Astrocyte (in vitro differentiated cells and primary cell): ENCODE measurements at places on chromosomes 2 and 18.

- DNase-seq: no peak
Measured at GRCh38 chr2:236629961-236630872, 60.6 kb downstream of the ACKR3 start.

DNA sequence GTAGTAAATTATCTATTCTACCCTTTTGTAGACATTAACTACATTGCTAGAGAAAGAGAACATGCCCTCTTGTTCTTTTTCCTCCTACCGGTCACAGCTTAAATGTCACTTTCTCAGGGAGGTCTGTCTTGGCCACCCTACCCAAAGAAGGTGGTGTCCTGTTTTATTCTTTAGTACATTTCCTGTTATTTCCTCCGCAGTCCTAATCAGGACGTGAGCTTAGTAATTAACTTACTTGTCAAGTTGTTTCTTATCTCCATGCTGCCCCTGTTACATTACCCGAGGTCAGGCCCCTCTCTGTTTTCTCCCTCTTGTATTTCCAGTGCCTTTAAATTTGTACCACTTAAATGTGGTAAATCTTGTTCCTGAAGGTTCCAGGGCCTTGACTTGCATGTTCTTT, 73.7 kb upstream of the RMDN2 start:
- no peak for DNase-seq

GRCh38 chr2:170818752-170819470, 2.2 kb downstream of the GAD1 start:
- no peak for DNase-seq

- peak; percentile 83 for DNase-seq
Measured at GRCh38 chr2:28250006-28250405, 142.7 kb upstream of the FOSL2 start.

- peak; percentile 80 for DNase-seq
Measured at GRCh38 chr2:228600265-228600664, 418.8 kb upstream of the SPHKAP start.

GRCh38 chr2:82511894-82512293, 1947.2 kb downstream of the SUCLG1 start:
- DNase-seq: no peak

DNA sequence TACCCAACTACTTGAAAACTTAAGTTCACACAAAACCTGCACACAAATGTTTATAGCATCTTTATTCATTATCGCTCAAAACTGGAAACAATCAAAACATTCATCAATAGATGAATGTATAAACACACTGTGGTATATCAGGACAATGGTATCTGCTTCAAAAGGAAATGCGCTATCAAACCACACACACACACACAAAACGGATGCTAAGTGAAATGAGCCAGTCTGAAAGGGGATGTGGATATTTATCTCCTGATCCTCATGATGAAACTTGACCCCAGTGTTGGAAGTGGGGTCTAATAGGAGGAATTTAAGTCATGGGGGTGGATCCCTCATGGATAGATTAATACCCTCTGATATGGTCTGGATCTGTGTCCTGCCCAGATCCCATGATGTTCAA, 22.0 kb downstream of the PDCL3 start:
- DNase-seq: no peak

DNA sequence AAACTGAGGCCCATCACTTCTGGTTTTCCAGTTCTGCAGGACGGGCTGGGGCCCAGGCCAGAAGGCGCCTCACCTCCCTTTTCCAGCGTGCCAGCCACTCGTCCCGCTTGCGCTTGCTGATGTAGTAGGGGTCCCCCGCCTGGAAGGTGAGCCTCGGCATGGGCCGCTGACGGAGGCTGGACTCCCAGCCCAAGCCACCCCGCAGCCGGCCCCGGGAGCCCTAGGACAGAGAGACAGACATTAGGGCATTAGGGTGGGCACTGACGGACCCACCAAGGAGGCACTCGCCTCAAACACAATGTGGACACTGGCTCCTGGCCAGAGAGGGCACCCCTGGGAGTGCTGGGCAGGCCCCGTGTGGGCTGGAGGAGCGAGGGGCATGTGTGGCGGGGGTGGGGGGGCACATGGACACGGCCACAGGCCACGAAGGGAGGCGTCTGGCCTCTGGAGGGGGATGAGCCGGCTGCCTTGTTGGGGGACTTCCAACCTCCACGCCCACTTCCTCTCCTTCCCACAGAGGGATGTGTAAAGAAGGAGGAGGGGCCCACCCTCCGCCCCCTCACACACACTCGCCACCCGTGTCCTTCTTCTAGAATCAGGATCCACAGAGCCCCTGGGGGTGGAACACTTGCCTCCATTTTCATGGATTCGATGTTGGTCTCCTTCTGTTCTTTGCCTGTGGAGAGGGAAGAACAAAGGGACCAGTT, 66.7 kb downstream of the DNMT3A start:
- peak; percentile 24 for DNase-seq

GRCh38 chr2:4354164-4354563, 650.8 kb downstream of the DCDC2C start:
- no peak for DNase-seq

GRCh38 chr18:72542984-72543356, 1.2 kb downstream of the CBLN2 start:
- DNase-seq: no peak

GRCh38 chr2:20692081-20692480, 25.1 kb downstream of the GDF7 start:
- DNase-seq: no peak

- DNase-seq: no peak
Measured at GRCh38 chr2:234670806-234671205, 173.9 kb upstream of the ARL4C start.

DNA sequence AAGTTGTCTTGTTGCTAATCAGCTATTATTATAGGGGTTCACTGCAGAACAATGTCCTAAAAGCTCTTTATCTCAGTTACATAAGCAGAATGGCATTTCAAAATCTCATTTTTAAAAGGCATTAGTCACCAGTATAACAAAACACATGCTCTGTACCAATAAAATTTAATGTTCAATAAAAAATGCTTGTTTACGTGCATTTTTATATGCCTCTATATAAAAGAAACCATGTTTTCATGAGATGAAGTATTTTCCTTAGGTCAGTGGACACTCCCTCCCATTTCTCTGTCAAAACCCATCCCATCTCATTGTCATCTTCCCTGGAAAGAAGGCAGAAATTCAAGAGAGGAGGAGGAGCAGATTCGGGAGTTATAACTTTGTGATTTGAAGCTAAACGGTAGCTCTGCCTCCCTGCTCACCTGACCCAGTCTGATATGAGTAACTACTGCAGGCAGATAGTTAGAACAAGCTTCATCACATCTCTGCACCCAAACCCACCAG, 231.9 kb upstream of the SIX2 start:
- DNase-seq: peak; percentile 50

GRCh38 chr2:119011162-119011909, 69.3 kb downstream of the MARCO start:
- peak; percentile 9 for DNase-seq

GRCh38 chr2:3208179-3208578, 169.4 kb downstream of the EIPR1 start:
- DNase-seq: no peak

DNA sequence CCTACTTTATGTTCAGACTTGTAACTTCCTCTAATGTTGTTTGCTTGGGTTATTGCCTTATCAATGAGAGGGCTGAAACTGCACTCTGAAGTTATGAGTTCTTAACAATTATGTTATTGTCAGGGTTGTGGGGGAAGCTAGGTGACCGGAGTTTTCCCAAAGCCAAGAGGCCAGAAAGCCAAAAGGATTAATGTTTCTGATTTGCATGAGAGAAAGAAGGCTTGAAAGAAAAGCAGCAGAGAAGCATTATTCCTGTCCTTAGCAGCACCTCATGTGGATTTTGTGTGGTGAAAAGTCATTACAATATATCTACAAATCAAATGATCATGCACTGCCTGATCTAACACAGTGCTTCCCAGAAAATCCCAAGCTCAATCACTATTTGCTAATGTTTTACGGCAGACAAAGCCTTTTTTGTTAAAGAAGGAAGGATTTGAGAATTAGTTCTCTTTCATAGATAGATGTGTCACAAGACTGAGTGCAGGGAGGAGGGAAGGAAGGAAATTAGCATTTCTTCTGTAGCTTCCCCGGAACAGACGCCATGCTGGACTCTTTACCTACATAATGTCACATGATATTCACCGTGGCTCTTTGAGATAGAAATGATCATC, 203.2 kb downstream of the ALK start:
- no peak for DNase-seq

DNA sequence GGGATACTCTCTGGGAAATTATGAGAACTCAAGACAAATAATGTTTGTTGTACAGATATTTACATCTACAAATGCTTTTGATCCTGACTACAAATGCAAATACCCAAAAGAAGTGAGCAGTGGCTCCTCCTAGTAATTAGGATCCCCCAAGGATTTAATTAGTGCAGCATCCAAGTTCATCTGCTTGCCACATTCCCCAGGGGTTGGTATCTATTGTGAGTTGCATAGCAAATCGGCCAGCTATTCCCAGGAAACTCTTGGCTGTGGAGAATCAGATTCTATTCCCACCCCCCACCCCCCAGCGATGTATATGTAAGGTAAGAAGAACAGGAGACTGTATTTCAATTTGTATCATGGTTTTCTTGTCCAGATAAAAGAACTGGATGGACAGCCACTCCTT, 725.1 kb upstream of the CDH7 start:
- no peak for DNase-seq

DNA sequence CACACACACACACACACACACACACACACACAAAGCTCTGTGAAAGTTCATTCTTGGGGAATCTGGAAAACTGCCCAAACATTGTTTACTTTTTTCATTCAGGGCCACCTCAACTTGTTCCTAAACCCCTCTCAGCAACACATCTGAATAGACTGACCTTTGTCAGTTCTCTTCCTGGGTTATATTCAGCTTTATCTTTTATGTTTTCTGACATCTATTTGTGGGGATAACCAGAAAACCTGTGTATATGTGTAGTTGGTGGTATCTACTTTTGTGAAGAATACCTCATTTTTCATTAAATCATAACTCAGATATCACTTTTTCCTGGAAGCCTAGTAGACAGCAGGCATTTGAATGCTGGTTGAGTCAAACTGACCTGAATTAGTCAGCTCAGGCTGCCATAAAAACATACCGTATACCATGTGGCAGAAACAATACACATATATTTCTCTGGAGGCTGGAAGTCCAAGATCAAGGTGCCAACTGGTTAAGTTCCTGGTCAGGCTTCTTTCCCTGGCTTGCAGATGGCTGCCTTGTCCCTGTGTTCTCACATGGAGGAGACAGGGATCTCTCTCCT, 11.0 kb upstream of the RNF144A start:
- DNase-seq: no peak

GRCh38 chr2:171485116-171485515, 37.2 kb upstream of the CYBRD1 start:
- DNase-seq: no peak

DNA sequence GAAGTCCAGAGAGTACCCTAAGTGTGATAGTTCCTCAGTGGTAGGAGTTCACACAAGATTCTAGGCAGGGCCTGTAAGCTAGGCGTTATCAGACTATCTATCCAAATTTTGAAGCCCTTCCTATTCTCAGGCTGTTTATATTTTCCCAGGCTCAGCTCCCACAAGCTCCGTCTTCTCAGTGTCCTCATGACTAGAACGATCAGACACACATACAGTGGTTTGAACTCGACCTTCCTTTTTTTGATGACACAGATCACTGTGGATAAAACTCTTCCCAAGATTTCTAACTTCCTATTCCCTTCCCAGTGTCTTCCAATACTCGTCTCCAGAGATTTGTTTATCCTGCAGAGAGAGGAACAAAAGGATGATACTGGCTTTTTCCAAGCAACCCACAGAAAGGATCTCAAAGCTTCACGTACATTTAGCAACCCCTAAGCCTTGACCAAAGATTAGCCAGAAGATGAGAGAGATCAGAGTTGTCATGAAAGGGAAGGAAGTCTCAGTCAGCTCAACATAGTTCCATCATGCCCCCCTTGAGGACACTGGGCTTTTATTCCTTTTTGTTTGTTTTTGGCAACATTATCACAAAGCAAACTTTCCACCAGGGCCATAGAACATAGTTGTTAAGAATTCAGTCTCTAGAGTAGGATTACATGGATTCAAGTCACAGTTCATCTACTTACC, 42.3 kb upstream of the DOK6 start:
- DNase-seq: no peak

DNA sequence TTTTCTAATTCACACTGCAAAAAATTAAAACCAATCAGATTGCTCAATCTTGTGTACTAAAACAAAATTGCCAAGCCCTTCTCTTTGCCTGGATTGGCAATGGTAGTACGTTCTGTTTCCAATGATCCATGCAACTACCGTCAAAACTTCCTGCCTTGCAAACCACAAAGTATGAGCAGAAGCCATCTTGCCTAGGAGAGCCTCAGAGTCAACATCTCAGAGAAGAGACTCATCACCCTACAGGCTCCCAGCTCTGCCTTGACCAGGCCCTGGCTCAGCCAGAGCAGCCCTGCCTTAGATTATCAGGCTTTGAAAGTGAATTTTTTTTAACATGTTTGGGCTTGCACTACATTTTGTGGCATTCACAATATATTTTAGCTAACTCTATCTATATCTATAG, 574.1 kb downstream of the SATB2 start:
- DNase-seq: peak; percentile 14

- DNase-seq: no peak
Measured at GRCh38 chr2:209138079-209138478, 285.8 kb upstream of the MAP2 start.

DNA sequence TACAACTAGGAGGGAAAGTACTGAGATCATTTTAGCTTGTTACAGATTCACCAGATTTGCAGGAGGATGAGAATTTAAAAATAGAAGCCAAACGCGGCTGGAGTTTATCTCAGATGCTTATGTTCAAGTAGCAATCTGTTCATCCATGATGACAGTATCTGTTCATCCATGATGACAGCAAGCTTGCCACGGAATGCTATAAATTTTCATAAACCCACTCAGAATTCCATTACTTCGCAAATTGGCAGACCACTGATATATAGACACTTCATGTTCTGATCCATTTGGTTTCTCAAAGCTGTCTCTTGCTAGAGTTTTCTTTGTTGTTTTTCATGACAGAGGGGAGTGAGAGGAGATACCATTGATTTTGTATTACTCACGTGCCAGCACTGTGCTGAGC, 84.2 kb downstream of the GAREM1 start:
- no peak for DNase-seq
